Right lobe of liver (tissue), 6 donors: ENCODE measurements at places on chromosomes 1 and 21. TPM values are rescaled to one million over a fixed set of nuclear protein-coding genes. Genes with fewer than 3 reads are reported as not detected.

DNA sequence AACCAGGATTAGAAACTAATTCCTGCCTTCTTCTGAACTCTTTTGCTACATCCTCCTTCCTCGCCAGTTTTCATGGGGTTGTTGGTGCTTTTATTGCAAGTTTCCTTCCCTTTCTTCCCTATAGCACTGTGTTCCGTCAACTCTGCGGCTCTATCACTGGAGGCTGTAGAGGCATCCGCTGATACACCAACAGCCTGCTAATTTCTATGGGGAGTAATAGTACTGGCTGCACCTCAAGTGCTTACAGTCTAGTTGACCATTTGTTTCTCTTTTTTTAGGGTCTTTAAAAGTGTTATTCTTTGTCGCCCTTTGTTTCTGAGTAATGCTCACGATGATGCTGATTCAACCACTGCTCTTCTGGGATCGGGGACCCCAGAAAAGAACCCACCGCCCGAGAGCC, 746 bp downstream of the MIS18A start:
- no peak overlapping the region for H3K27ac ChIP-seq
- no peaks in the 10 kb centered on the region for H3K4me1 ChIP-seq
- no peaks in the 10 kb centered on the region for H3K27me3 ChIP-seq
- DNase-seq: no peak

- no peak for DNase-seq
- H3K4me1 ChIP-seq: no peaks in the 10 kb centered on the region
- no peaks in the 10 kb centered on the region for H3K27me3 ChIP-seq
- H3K36me3 ChIP-seq: no peaks in the 10 kb centered on the region
- no peak overlapping the region for H3K27ac ChIP-seq
These were observed 11.5 kb downstream of the ABCA4 start for GRCh38 chr1:94109478-94109877.

- no peaks in the 10 kb centered on the region for H3K36me3 ChIP-seq
- no peaks in the 10 kb centered on the region for H3K27me3 ChIP-seq
- no peak overlapping the region for H3K4me3 ChIP-seq
- no peak for DNase-seq
These were observed 26.5 kb upstream of the NTPCR start for GRCh38 chr1:232923739-232924386.

- no peaks in the 10 kb centered on the region for H3K4me1 ChIP-seq
- H3K27me3 ChIP-seq: no peaks in the 10 kb centered on the region
- DNase-seq: no peak
These were observed 17.3 kb downstream of the CD58 start for GRCh38 chr1:116553386-116554115.

- no peaks in the 10 kb centered on the region for H3K36me3 ChIP-seq
- H3K27me3 ChIP-seq: no peaks in the 10 kb centered on the region
- no peak overlapping the region for H3K27ac ChIP-seq
- no peak overlapping the region for H3K4me3 ChIP-seq
These were observed 37.2 kb downstream of the RRP1 start for GRCh38 chr21:43826623-43826974.

GRCh38 chr1:36863061-36863460, 171.3 kb downstream of the GRIK3 start:
- DNase-seq: no peak
- H3K4me3 ChIP-seq: no peak overlapping the region
- no peaks in the 10 kb centered on the region for H3K27me3 ChIP-seq
- H3K36me3 ChIP-seq: no peaks in the 10 kb centered on the region
- no peak overlapping the region for H3K27ac ChIP-seq
- H3K4me1 ChIP-seq: no peaks in the 10 kb centered on the region

DNA sequence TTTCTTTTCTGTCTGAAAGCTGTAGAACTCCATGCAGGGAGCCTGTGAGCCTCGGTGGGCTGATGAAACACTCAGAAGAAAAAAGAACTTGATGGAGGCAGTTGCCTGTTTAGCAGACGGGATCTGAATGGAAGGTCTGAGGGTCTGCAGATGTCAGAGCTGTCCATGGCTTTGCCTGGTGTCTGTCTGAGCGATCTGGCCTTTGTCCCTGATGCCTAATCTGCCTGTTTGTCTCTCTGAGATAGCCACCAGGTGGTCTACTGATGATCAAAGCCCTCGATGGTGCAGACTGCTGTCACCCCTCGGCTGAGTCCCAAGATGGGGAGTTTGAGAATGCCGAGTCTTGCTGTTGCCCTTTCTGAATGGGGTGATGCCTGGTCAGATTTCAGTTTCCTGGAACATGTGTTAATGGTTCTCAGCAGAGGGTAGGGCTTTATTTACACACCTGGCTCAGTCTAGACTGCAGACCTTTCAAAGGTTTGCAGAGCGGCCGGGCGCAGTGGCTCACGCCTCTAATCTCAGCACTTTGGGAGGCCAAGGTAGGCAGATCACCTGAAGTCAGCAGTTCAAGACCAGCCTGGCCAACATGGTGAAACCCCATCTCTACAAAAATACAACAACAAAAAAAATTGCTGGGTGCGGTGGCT, 90.4 kb downstream of the KIF26B start:
- no peak overlapping the region for H3K4me3 ChIP-seq
- H3K27ac ChIP-seq: no peak overlapping the region
- H3K36me3 ChIP-seq: no peaks in the 10 kb centered on the region
- H3K27me3 ChIP-seq: no peaks in the 10 kb centered on the region
- H3K4me1 ChIP-seq: no peaks in the 10 kb centered on the region
- DNase-seq: no peak

- H3K4me1 ChIP-seq: no peaks in the 10 kb centered on the region
- H3K36me3 ChIP-seq: no peaks in the 10 kb centered on the region
- H3K4me3 ChIP-seq: no peak overlapping the region
- H3K27me3 ChIP-seq: no peaks in the 10 kb centered on the region
- DNase-seq: no peak
These were observed 15.7 kb downstream of the SPOCD1 start for GRCh38 chr1:31799895-31800673.

The CCDC28B gene
- 1.3 TPM for total RNA-seq

DNA sequence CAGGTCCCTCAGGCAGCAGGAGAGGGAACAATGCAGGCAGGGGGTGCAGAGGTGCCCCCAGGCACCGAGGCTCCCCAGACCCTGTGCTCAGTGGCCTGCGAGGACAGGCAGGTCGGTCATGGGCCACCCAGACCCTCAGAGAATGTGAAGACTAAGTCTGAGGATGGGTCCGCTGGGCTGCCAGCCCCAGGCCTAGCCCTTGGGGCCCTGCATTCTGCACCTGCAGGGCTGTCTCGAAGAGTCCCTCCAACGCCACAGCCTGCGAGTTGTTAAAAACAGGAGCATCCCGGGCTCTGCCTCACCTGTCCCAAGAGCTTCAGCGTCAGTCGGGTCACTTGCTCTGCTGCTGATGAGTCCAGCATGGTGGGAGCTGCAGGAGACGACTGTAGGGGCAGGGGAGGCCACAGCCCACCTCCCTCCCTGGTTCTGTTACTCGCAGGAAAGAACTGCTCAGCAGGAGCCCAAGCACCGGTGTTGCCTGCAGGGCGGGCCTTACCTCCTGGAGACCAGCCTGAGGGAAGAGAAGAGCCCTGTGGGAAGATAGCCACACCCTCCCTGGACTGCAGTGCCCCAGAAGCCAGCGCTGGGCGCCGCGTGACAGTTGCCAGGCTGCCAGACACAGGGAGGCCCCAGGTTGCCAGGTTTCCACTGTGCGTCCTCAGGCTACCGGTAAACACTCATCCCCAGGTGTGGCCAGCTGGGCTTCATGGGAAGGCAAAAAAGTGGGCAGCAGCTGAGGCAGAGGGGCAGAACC, 5.8 kb downstream of the C21orf58 start:
- peaks cover 8% of the 10 kb centered on the region for H3K4me1 ChIP-seq
- H3K27ac ChIP-seq: no peak overlapping the region
- H3K4me3 ChIP-seq: no peak overlapping the region
- H3K27me3 ChIP-seq: no peaks in the 10 kb centered on the region

DNA sequence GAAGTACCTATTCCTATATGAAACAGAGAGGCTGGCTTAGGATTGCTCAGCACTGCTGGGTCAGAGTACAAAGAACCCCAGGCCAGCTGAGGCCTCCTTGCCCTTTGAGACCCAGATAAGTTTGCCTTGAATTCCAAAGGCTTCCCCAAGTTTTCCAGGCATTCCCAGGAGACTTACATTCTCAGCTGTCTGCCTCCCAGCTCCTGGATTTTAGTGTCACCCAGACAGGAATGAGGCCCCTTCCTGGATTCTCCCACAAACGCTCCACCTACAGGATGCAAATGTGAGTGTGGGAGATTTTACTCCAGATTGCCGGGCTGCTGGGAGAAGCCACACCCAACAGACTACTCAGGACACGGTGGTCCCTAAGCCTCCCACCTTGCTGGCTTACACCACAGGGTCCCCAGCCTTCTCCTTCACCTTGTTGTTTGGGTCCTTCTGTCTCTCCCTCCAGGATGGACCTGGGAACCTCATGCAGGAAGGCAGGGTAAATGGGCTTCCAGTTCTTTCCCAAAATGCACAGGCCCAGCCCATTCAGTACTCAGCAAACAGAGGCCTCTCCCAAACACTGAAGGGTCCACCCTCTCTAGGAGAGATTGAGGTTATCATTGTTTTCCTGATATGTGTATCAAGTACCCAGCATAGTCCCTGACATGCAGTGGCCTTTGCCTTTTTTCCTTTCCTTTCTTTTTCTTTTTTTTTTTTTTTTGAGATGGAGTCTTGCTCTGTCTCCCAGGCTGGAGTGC, 10.6 kb downstream of the RHBG start:
- no peaks in the 10 kb centered on the region for H3K27me3 ChIP-seq
- H3K27ac ChIP-seq: no peak overlapping the region
- no peaks in the 10 kb centered on the region for H3K4me1 ChIP-seq
- no peaks in the 10 kb centered on the region for H3K36me3 ChIP-seq
- no peak overlapping the region for H3K4me3 ChIP-seq

The RIIAD1 gene
- not detected for total RNA-seq

The PDZK1 gene
- 117 TPM for total RNA-seq

The IFI44 gene
- 5.6 TPM for total RNA-seq

The FNDC10 gene
- 0.26 TPM for total RNA-seq

DNA sequence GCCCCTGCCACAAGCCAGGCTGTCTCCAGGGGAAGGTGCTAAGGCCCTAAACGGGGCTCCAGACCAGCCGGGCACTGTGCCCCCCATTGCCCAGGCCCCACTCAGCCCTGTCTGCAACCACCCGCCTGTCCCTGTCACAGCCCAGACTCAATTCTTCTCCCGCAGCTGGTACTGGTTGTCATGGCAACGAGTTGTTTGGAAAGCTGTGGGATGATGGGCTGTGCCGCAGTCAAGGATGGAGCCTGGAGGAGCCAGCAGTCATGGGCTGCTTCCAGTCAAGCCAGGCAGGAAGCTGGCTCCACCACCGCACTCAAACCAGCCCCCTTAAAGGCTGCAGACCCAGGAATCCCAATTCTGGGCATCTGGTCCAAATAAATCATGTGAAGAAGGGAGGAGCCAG, 4.2 kb downstream of the SPOCD1 start:
- H3K27ac ChIP-seq: no peak overlapping the region
- H3K4me3 ChIP-seq: no peak overlapping the region
- H3K27me3 ChIP-seq: no peaks in the 10 kb centered on the region
- H3K4me1 ChIP-seq: no peaks in the 10 kb centered on the region
- no peaks in the 10 kb centered on the region for H3K36me3 ChIP-seq
- DNase-seq: no peak

- H3K27me3 ChIP-seq: no peaks in the 10 kb centered on the region
- no peak overlapping the region for H3K27ac ChIP-seq
- H3K4me1 ChIP-seq: no peaks in the 10 kb centered on the region
These were observed 9.9 kb downstream of the CEP104 start for GRCh38 chr1:3847081-3847480.

The ADAMTS5 gene
- 1.1 TPM for total RNA-seq

DNA sequence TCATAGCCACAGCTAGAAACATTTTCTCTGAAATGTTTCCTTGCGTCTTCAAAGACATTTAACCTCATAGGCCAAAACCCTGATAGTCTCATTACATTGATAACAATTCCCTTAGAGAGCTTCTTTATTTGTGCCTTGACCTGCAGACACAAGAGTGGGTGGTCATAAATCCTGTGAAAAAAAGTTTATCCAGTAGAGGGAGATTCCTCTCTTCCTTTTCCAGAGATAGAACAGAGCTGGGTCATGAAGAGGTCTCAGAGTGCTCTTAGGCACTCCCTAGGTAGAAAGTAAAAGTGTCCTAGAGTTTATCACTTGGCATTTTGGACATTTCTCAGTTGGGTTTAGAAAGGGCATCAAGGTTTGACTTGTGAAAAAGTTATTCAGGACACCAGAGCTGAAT, 426.1 kb downstream of the NUF2 start:
- no peak overlapping the region for H3K4me3 ChIP-seq
- no peaks in the 10 kb centered on the region for H3K36me3 ChIP-seq
- no peaks in the 10 kb centered on the region for H3K27me3 ChIP-seq
- H3K27ac ChIP-seq: no peak overlapping the region
- no peak for DNase-seq
- H3K4me1 ChIP-seq: no peaks in the 10 kb centered on the region

DNA sequence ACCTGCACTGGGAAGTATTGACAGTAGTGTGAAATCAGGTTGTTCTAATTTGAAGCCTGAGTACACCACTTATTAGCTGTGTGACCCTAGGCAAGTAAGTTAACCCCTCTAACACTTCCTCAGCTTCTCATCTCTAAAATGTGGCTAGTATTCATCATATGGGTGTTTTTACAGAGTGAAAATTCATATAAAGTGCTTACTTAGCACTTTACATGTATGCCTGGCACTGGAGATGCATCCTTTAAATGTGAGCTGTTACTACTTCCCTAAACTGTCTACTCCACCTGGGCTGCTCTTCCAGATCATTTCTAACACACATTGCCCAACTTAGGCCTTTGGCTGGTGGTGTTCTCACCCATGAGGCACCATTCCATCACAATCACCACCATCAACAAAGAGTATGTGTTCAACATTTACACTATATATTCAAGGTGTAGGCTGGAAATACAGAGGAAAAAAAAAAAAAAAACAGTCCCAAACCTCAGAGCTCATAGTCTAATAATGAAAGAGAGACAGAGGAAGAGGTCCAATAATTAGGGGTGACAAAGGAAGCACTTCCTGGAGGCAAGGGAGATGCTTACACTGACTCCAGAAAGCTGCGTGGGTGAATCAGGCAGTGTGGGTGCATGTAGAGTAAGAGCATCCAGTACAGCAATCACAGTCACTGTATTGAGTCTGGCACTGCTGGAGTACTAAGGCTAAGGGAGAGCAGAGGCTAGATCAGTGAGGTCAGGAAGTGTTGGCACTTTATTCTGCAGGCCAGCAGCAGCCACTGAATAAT, 3.6 kb downstream of the STX6 start:
- no peak for DNase-seq
- no peak overlapping the region for H3K27ac ChIP-seq
- H3K27me3 ChIP-seq: no peaks in the 10 kb centered on the region
- no peaks in the 10 kb centered on the region for H3K36me3 ChIP-seq
- no peaks in the 10 kb centered on the region for H3K4me1 ChIP-seq
